CD4-positive, alpha-beta T cell treated with Interleukin-21 for 1 hour (primary cell): ENCODE measurements at places on chromosomes 3 and 15.

- no peak for DNase-seq
Observed at GRCh38 chr3:141955175-141955574, 78.7 kb downstream of the ATP1B3 start.

DNA sequence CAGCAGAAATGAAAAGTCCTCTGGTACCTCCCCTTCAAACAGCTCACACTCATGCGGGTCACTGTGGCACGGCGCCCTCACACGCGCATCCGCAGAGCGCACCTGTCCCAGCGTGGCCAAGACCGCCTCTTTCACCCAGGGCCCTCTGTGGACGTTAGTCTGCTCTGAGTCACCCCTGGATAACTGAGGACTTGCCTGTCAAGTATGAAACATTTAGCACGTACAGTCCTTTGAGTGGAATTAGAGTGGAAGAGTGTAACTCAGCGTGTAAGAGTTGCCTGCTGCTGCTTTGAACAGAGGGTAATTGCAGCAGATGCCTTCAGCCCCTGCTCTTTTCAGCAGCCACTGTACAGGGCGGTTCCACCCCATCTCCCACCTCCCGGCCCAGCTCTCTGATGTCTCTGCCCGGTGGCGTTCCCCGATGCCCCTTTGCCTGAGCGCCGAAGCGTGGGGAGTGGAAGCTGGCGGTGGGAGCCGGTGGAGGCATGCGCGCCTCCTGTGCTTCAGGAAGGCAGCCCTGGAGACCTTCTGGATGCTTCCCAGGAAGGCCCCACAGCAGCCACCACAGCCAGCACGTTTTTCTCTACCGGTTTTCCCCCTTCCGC is 23.0 kb downstream of the CPN2 start:
- no peak for DNase-seq

GRCh38 chr15:33834892-33835743 is 133.2 kb upstream of the CHRM5 start:
- DNase-seq, result no peak

GRCh38 chr15:62521396-62521795 is 356.3 kb upstream of the C2CD4B start:
- DNase-seq, result no peak

GRCh38 chr3:112115806-112116383 is 17.2 kb downstream of the GCSAM start:
- DNase-seq, result no peak

- peak; percentile 26 for DNase-seq
Observed at GRCh38 chr3:192812743-192813383, 85.5 kb upstream of the FGF12 start.

DNA sequence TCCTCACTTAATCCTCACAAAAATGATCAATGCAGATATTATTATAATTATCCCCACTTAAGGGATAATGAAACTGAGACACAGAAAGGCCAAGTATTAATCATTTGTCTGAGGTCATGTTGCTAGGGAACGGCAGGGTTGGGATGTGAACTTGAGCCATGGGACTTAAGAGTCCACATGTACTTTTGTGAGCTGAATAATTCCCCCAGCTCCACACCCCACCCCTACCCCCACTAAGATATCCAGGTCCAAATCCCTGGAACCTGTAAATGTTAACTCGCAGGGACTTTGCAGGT is 290.5 kb upstream of the GADL1 start:
- no peak for DNase-seq

- no peak for DNase-seq
Observed at GRCh38 chr3:169090559-169090958, 573.0 kb downstream of the MECOM start.

DNA sequence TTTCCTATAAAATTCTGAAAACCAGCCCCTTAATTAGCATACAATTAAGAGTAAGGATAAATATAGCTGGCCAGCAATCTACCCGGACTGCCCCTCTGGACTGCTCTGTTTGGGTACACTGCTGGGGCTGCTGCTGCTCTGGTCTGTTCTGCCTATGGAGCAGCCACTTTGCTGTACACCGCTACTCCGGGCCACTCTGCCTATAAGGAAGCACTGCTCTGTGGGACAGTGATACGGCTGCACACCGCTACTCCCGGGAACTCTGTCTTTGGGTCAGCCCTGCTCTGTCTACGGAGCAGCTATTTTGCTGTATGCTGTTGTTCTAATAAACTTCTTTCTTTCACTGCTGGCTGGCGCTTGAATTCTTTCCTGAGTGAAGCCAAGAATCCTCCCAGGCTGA is 316.5 kb upstream of the PLSCR5 start:
- no peak for DNase-seq

DNA sequence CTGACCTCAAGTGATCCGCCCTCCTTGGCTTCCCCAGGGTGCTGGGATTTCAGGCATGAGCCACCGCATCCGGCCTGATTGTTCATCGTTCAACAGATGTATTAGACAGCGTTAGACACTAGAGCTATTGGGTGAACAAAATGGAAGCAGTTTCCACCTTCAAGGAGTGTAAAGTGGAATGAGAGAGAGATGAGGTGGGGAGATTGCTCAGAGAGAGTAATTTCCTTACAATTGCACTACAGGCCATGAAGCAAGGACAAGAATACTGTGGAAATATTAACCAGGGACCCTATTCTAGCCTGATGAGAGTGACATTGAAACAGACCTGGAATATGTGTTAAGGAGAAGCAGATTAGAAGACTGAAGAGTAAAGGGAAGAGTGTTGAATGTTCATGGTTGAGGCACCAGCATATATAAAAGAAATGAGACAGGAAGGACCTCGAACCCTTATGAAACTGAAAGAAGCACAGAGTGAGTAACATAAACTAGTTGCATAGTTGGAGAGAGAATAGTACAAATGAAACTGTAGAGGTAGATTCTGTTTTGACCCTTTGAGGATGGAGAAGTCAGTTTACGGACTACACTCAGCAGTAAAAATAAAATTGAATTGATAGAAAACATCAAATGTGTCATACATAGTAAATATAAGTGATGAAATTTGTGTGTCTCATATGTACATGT is 7.2 kb downstream of the RTF1 start:
- DNase-seq, result no peak

DNA sequence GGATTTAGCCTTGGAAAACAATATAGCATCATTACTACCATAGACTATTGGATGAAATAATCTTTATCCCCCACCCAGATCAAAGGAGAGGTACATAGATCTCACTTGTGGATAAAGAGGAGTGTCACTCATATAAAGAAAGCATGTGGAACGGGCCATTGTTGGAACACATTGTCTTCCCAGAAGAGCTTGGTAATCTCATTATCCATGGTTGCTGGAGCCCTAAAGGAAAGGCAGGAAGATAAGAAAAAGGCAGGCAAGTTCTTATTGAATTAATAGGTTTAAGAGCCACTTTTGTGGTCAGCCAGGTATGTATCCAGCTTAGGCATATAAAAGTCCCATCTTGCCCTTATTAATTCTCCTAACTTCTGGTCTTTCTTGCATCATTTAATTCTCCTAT is 659.1 kb downstream of the GRM7 start:
- DNase-seq, result no peak

DNA sequence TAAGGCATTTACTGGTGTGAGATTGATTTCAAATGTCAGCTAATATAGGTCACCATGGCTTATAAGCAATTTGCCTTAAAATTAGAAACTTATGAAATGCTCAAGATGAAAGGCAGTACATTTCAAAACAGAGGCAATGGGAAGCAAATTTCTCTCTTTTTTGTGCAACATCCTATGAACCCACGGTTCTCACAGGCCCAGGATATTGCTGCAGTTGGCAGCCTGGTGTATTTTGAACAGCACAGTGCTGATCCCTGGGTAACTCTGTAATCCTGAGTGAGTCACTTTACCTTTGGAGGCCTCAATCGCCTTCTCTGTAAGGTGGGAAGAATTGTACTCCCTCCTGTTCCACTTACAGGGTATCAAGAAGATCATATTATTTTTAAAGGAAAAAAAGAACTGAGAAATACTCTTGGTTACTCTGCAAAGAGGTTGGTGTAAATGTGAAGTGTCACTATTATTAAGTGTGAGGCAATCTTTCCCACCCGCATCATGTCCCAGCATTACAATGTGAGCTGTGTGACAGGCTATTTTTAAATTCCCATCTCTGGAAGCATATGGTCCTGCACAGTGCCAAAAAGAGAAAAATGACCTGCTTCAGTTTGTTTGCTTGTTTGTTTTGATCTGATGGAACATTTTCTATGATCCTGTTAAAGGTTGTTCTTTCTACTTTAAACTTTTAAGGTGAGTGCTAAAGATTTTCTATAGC is 190.1 kb upstream of the LPP start:
- DNase-seq, result no peak

- DNase-seq, result peak; percentile 38
Observed at GRCh38 chr3:71582036-71582611, 1.4 kb downstream of the FOXP1 start.

DNA sequence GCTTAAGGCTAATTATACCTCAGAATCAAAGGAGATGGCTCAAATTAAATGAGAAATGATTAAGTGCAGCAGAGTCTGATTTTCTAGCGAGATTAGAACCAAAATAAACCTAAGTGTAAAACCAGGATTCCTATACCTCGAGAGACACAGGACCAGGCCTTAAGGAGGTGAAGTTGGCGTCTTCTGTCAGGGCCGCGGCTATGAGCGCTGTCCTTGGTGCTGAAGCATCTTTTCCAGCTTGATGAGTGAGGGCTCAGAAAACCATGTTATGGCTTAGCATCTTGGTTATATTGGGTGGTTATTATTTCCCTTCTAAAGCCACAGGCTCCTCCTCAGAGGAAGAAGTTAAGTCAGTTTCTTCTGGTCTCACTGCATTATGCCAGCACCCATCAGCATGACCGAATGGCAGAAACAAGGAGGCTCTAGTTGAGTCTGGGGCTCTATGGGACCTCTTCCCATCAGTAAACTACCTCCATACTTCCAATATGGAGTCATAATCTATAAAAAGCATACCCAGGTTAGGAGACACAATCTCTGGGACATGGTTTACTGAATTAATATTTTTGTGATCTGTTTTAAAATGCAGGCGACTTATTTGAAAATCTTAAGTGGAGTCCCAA is 120.1 kb upstream of the NMNAT3 start:
- DNase-seq, result no peak

DNA sequence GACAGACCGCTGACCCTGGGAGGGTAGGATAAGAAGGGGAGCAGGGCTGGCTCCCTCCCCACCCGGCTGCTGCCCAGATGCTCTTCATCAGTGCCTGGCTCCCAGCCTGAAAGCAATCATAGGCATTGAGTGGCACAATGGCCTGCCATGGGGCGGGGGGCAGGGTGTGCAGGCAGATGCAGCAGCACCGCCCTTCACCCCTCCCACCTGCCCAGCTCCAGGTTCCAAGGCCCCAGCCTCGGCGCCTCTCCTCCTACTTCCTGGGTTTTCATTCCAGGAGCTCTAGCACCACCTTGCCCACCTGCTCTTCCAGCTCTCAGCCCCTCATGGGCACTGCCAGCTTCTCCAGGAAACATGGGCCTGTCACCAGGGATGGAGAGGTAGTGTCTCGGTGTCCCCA is 101.7 kb downstream of the MEGF11 start:
- no peak for DNase-seq

DNA sequence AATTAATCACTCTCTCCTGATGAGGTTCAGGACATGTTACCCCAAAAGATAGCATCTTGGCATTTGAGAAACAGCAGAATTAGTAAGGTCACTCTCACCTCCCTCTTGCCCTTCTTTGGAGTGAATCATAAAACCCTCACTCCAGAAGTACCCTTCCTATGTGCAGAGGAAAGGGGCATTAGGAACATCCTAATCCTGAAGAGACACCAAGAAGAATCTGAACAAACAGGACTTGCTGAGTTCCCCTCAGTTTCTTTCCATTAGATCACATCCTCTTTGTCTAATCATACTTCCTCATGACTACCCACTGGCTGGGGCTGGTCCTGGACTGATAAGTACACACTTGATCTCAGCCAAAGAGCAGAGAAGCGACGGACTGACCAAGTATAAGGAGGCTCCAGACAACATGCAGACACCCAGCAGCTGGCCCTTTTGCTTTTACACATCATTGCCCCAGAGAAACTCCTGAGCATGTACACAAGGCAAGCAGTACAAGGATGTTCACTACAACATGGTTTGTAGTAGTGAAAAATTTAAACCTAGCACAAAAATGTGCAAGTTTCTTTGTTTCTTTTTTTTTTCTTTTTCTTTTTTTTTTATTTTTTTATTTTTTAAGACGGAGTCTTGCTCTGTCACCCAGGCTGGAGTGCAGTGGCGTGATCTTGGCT is 15.0 kb upstream of the TM6SF1 start:
- DNase-seq, result peak; percentile 3

GRCh38 chr3:8851703-8852102 is 82.3 kb upstream of the OXTR start:
- DNase-seq, result no peak

DNA sequence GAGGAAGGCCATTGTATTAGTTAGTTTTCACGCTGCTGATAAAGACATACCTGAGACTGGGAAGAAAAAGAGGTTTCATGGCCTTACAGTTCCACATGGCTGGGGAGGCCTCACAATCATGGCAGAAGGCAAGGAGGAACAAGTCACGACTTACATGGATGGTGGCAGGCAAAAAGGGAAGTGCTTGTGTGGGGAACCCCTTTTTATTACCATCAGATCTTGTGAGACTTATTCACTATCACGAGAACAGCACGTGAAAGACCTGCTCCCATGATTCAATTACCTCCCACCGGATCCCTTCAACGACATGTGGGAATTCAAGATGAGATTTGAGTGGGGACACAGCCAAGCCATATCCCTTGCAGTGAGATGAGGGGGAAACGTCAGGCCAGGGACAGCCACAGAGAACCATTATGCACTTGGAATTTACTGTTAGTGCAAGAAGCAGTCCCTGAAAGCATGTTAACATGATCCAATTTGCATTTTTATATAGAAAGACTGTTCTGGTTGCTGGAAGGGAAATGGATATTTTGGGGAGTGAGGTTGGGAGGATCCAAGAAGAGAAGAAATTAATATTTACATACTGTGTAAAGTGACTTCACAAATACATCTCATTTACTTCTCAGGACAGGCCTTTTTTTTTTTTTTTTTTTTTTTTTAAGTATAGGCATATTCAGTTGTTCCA is 87.1 kb downstream of the ARNT2 start:
- no peak for DNase-seq

- DNase-seq, result no peak
Observed at GRCh38 chr3:98799479-98799878, 36.3 kb downstream of the ST3GAL6 start.

GRCh38 chr3:20511863-20512505 is 326.0 kb upstream of the SGO1 start:
- DNase-seq, result no peak

GRCh38 chr3:30518181-30518864 is 88.1 kb upstream of the TGFBR2 start:
- DNase-seq, result no peak

GRCh38 chr15:96166223-96167200 is 164.0 kb upstream of the NR2F2 start:
- DNase-seq, result no peak

GRCh38 chr3:170321321-170322034 is 36.0 kb upstream of the SKIL start:
- no peak for DNase-seq

DNA sequence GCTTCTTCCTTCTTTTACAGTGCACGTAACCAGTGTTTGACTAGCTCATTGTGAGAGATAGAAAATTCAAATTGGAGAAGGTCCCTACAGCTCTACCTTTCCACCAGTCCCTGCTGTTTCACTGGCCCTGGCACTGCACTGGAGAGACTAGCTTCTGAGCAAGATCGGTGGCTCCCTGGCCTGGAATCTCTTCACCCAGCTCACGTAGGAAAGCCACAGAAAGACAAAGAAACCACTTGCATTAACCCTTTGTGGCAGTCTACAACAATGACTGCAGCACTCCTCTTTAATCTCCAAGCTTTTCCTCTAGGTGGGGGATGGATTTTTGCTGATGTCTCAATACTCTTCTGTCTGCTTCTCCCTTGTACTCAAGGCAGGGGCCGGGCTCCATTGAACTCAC is 155.9 kb downstream of the PEX5L start:
- DNase-seq, result no peak

GRCh38 chr3:55292360-55292759 is 194.7 kb downstream of the WNT5A start:
- no peak for DNase-seq
